Natural killer cell treated with Interleukin-12 subunit alpha and Interleukin-12 subunit beta and Interleukin-15 and Interleukin-18, amount 100 ng/mL, for 72 hours (primary cell): ENCODE measurements at places on chromosomes 5 and 9. TPM values are rescaled to one million over a fixed set of nuclear protein-coding genes. Genes with fewer than 3 reads are reported as not detected.
A peak's percentile ranks its signal among the peaks of the same experiment; 100 is the strongest.

DNA sequence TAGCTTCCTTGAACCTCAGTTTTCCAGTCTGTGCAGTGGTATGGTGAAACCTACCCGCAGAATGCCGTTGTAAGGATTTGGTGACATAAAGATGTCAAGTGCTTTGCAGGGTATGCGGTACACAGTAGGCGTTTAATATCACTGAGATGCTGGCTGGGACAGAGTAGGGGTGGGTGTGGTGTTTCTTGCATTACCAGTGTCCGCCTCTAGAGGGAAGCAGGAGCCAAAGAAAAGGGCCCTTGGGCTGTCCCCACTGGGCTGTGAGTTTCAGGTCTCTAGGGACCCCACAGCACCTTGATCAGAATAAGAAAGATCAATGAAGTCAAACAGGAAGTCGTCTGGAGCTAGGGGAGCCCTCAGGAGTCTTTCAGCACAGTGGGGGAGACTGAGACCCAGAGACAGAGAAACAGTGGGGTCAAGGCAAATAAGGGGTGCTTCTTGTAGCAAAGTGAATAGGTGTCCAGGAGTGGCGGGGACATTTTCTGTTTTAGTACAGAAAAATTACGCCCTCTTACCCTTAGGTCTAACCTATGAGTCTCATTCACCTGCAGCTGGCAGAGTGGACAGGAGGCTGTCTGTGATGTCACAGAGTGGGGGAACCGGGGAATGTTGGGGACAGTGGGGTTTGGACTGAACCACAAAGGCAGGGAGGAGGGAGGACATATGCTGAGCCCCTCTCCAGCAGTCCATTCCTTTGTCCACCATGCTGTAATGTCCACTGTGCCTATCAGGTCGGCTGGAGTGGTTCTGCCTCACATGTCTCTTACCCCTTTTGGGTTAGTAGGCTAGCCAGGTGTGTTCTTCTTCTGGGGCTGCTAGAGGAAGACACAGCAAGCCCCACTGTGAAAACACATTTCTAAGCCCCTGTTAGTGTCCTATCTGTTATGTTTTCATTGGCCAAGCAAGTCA is 4.7 kb upstream of the TEX53 start:
- no peaks in the 10 kb centered on the region for H3K36me3 ChIP-seq
- H3K4me1 ChIP-seq = peaks cover 5% of the 10 kb centered on the region

GRCh38 chr9:135363596-135363995 is 116.0 kb upstream of the PPP1R26 start:
- no peaks in the 10 kb centered on the region for H3K36me3 ChIP-seq
- no peak overlapping the region for H3K4me3 ChIP-seq
- peaks cover 8% of the 10 kb centered on the region for H3K4me1 ChIP-seq
- DNase-seq = no peak
- no peaks in the 10 kb centered on the region for H3K27me3 ChIP-seq

The MLLT3 gene
- 29.7 TPM for total RNA-seq

The CCL27 gene
- total RNA-seq = not detected

The CAPSL gene
- total RNA-seq = not detected

DNA sequence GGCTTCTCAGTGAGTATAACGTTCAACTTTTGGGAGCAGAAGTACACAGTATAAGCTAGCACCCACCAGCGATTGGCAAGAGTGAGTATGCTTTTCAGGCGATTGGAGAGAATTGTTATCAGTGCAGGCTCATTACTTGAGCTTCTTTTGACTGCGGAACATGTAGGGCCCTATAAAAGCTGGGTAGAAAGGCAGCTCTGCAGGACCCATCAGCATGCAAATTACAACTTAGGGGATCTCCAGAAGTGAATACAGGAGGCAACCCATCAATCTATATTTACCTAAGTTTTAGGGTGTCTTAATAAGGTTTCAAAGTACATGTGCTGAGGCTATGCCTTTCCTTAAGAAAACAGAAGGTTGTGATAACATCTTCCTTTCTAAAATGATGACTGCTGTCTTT is 225.0 kb downstream of the MLLT3 start:
- no peak overlapping the region for H3K27ac ChIP-seq
- no peak for DNase-seq
- H3K36me3 ChIP-seq = no peaks in the 10 kb centered on the region
- no peaks in the 10 kb centered on the region for H3K27me3 ChIP-seq

The SLC6A19 gene
- not detected for total RNA-seq

- H3K36me3 ChIP-seq = no peaks in the 10 kb centered on the region
- DNase-seq = no peak
- H3K27me3 ChIP-seq = no peaks in the 10 kb centered on the region
- no peak overlapping the region for H3K27ac ChIP-seq
- no peaks in the 10 kb centered on the region for H3K4me1 ChIP-seq
- no peak overlapping the region for H3K4me3 ChIP-seq
Measured at GRCh38 chr9:80233906-80234305, 662.1 kb downstream of the TLE4 start.

The DDX4 gene
- total RNA-seq = not detected

GRCh38 chr9:134683714-134684374 is 42.2 kb downstream of the COL5A1 start:
- no peaks in the 10 kb centered on the region for H3K27me3 ChIP-seq
- DNase-seq = no peak
- no peak overlapping the region for H3K27ac ChIP-seq
- no peaks in the 10 kb centered on the region for H3K36me3 ChIP-seq

The POU5F2 gene
- total RNA-seq = 4.9 TPM

GRCh38 chr5:140513124-140513523 is 34.3 kb upstream of the EIF4EBP3 start:
- H3K4me3 ChIP-seq = no peak overlapping the region
- H3K4me1 ChIP-seq = no peaks in the 10 kb centered on the region
- H3K36me3 ChIP-seq = peaks cover 20% of the 10 kb centered on the region
- DNase-seq = no peak
- H3K27me3 ChIP-seq = no peaks in the 10 kb centered on the region

- peak; percentile 71 for DNase-seq
- H3K27me3 ChIP-seq = no peaks in the 10 kb centered on the region
- H3K27ac ChIP-seq = peak overlapping the region; percentile 97
- H3K36me3 ChIP-seq = no peaks in the 10 kb centered on the region
Measured at GRCh38 chr9:33166231-33167083, 679 bp downstream of the B4GALT1 start.

The GARIN3 gene
- not detected for total RNA-seq

- H3K4me3 ChIP-seq = no peak overlapping the region
- no peak for DNase-seq
- H3K4me1 ChIP-seq = peaks cover 19% of the 10 kb centered on the region
- no peaks in the 10 kb centered on the region for H3K36me3 ChIP-seq
- H3K27me3 ChIP-seq = no peaks in the 10 kb centered on the region
Measured at GRCh38 chr9:136091582-136092352, 3.3 kb downstream of the NACC2 start.

GRCh38 chr5:99076723-99077640 is 148.2 kb upstream of the CHD1 start:
- H3K4me1 ChIP-seq = no peaks in the 10 kb centered on the region
- peaks cover 12% of the 10 kb centered on the region for H3K27me3 ChIP-seq
- H3K36me3 ChIP-seq = no peaks in the 10 kb centered on the region
- no peak overlapping the region for H3K27ac ChIP-seq

- H3K27ac ChIP-seq = no peak overlapping the region
- no peaks in the 10 kb centered on the region for H3K4me1 ChIP-seq
- H3K4me3 ChIP-seq = no peak overlapping the region
- no peak for DNase-seq
Measured at GRCh38 chr5:138960145-138960692, 85.1 kb upstream of the LRRTM2 start.

GRCh38 chr9:127278372-127278771 is 13.8 kb downstream of the GARNL3 start:
- H3K4me3 ChIP-seq = no peak overlapping the region
- DNase-seq = no peak
- no peaks in the 10 kb centered on the region for H3K36me3 ChIP-seq
- no peak overlapping the region for H3K27ac ChIP-seq

- H3K36me3 ChIP-seq = no peaks in the 10 kb centered on the region
- peaks cover 25% of the 10 kb centered on the region for H3K27me3 ChIP-seq
- DNase-seq = no peak
- no peaks in the 10 kb centered on the region for H3K4me1 ChIP-seq
Measured at GRCh38 chr5:56457887-56458812, 225.0 kb upstream of the ANKRD55 start.

The SH3TC2 gene
- not detected for total RNA-seq

GRCh38 chr5:180074462-180074861 is 2.9 kb upstream of the RNF130 start:
- H3K4me3 ChIP-seq = no peak overlapping the region
- H3K27me3 ChIP-seq = peaks cover 15% of the 10 kb centered on the region
- H3K27ac ChIP-seq = no peak overlapping the region
- no peak for DNase-seq
- no peaks in the 10 kb centered on the region for H3K36me3 ChIP-seq

GRCh38 chr9:27572918-27573633 is at the start of gene C9orf72:
Gene C9orf72, minus strand, starts transcription at chr9:27573481. Its CDS starts 6,361 bp downstream, at chr9:27567120.
- H3K27ac ChIP-seq = peak within 1 kb of the TSS; percentile 98
- peaks cover 2% of the 10 kb centered on the region for H3K27me3 ChIP-seq
- peaks cover 3% of the 10 kb centered on the region for H3K36me3 ChIP-seq
- peak within 1 kb of the TSS; percentile 91 for H3K4me3 ChIP-seq

GRCh38 chr5:24525414-24525813 is 119.4 kb downstream of the CDH10 start:
- H3K27me3 ChIP-seq = no peaks in the 10 kb centered on the region
- H3K36me3 ChIP-seq = no peaks in the 10 kb centered on the region
- no peak overlapping the region for H3K27ac ChIP-seq
- no peaks in the 10 kb centered on the region for H3K4me1 ChIP-seq
- no peak for DNase-seq
- H3K4me3 ChIP-seq = no peak overlapping the region

DNA sequence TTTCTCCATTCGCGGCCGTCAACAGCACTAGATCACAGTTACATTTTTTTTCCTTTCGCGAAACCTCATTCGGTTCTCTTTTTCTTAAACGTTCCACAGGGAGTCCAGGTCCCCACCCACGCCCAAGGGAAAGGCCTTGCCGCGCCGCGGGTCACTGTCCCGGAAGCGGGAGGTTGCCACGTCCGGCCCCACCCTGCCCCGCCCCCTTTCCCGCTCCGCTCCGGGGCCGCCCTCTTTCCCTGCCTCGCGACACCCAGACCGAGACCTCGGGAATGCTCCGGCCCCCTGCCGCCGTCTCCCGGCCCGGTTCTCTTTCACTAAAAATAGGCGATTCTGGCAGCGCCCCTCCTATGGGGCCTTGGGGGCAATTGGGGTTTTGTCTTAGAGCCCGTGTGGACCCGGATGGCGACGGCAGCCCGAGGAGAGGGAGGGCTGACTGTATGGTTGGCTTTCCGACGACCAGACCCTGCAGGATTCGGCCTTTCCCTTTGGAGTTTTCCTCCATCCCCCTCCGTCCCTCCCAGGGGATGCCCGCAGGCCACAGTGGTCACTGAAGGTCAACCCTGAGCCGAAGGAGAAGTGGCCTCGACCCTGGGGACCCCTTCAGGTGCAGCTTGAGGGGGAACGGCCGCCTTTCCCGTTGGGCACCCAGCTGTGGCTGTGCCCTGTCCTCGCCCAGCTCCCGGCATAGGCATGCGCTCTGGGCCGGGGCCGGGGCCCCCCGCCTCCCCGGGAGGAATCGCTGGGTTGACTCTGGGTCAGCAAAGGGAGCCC is 2.8 kb upstream of the RACK1 start:
- peak overlapping the region; percentile 100 for H3K27ac ChIP-seq
- H3K4me1 ChIP-seq = peaks cover 65% of the 10 kb centered on the region
- peaks cover 17% of the 10 kb centered on the region for H3K36me3 ChIP-seq
- peak; percentile 91 for DNase-seq
- no peaks in the 10 kb centered on the region for H3K27me3 ChIP-seq

DNA sequence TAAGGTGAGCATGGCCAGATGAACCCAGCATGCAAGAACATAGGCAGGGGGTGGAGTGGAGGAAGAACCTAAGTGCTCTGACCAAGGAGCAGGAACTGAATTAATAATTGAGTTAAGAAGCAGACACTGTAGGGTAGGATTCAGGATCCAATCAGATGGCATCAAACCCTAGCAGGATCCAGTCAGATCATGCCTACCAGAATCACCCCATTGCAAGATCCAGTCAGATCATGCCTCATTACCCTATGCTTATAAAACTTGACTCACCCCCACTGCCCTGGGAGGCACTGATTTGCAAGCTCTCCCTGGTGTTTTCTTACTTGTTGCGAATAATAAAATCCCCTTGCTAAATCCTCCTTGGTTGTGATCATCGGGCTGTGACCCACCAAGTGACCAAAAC is 19.7 kb downstream of the TUSC1 start:
- peaks cover 4% of the 10 kb centered on the region for H3K36me3 ChIP-seq
- no peak for DNase-seq
- no peak overlapping the region for H3K4me3 ChIP-seq
- no peaks in the 10 kb centered on the region for H3K27me3 ChIP-seq
- H3K27ac ChIP-seq = no peak overlapping the region
- no peaks in the 10 kb centered on the region for H3K4me1 ChIP-seq

DNA sequence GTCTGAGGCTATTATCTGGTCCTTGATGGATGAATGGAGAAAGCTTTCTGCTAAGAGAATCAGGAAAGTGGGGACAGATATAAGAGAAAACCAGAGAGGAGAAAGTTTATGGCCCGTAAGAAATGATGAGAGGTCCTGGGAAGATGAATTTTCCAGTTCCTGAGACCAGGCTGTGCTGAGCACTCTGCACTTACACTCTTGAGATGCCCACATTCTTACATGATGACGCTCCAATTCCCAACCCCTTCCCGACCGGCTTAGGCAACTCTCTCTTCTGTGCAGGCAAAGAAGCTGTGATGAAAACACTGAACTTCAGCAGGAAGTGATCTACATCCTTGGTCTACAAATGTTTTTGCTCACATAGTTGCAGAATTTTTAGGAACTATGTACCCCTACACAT is 417.0 kb downstream of the ARHGEF28 start:
- no peaks in the 10 kb centered on the region for H3K4me1 ChIP-seq
- no peak overlapping the region for H3K27ac ChIP-seq
- H3K4me3 ChIP-seq = no peak overlapping the region
- no peak for DNase-seq

The KCNN2 gene
- not detected for total RNA-seq

The TMC1 gene
- not detected for total RNA-seq

The PCDHA2 gene
- not detected for total RNA-seq

- H3K36me3 ChIP-seq = no peaks in the 10 kb centered on the region
- H3K4me1 ChIP-seq = peaks cover 13% of the 10 kb centered on the region
- no peak overlapping the region for H3K4me3 ChIP-seq
- H3K27ac ChIP-seq = no peak overlapping the region
- DNase-seq = no peak
- no peaks in the 10 kb centered on the region for H3K27me3 ChIP-seq
Measured at GRCh38 chr9:112786829-112787520, 36.4 kb downstream of the SNX30 start.

- peaks cover 36% of the 10 kb centered on the region for H3K27me3 ChIP-seq
- DNase-seq = no peak
- no peak overlapping the region for H3K4me3 ChIP-seq
Measured at GRCh38 chr5:124663101-124663506, 83.3 kb downstream of the ZNF608 start.

The SPATA9 gene
- total RNA-seq = 1.4 TPM

The BAAT gene
- 0.07 TPM for total RNA-seq

GRCh38 chr9:81372628-81373191 is 316.6 kb downstream of the TLE1 start:
- no peaks in the 10 kb centered on the region for H3K4me1 ChIP-seq
- H3K27ac ChIP-seq = no peak overlapping the region
- H3K4me3 ChIP-seq = no peak overlapping the region

The FST gene
- not detected for total RNA-seq
